ENCODE measurements at places on chromosomes 2 and 18.

GRCh38 chr2:207984765-207985480 lies 40.4 kb downstream of the PLEKHM3 start:
- no peak for DNase-seq

- DNase-seq, result no peak
Measured at GRCh38 chr2:230589497-230590015, 123.1 kb upstream of the CAB39 start.

DNA sequence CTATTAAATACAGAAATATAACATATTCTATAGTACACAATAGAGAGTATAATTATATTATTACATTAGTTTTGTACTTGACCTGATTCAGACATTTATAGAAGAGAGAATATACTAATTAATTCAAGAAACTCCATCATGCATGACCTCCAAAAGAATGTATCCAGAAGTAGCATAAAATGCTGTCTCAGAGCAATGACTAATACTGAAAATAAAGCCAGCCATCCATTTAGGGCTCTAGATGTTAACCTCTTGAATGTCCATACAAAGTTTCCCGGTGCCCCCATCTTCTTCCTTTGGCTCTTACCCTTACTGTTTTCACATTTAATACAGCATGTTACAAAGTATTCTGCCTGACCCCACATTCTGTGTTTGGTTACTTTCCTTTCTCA lies 102.0 kb downstream of the ARHGAP15 start:
- DNase-seq, result no peak

DNA sequence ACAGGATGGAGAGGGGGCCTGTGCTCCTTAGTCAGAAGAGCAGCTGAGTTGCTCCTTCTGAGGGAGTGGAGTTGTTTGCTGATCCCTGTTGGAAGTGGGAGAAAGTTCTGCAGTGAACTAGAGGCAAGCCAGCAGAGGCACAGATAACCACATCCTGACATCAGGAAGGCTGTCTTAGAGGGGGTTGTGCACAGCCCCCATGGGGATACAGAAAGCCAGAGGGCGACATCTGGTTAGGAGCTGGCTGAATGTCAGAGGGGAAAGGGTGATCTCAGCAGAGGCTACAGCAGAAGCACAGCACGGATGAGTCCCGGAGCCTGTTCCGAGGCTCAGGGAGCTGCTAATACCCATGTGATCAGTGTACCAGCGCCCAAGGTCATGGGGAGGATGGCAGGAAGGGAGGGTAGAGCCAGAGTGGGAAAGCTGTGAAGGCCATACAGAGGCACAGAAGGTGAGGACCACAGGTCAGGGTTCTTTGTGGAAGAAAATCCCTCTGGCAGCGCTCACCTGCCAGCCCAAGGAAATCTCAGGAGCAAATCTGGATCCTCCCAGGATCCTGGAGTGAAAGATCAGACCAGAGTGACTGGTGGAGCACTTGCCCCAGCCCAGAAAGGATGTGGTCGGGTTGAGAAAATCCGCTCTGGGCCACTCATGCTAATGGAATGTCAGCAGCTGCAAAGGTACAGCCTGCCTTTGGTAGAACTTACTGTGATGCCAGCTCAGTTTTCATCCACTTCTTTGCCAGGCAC lies 111.8 kb downstream of the STPG4 start:
- DNase-seq, result no peak

GRCh38 chr2:20707601-20708000 lies 40.7 kb downstream of the GDF7 start:
- no peak for DNase-seq

GRCh38 chr18:415617-416612 lies 84.6 kb downstream of the COLEC12 start:
- no peak for DNase-seq

DNA sequence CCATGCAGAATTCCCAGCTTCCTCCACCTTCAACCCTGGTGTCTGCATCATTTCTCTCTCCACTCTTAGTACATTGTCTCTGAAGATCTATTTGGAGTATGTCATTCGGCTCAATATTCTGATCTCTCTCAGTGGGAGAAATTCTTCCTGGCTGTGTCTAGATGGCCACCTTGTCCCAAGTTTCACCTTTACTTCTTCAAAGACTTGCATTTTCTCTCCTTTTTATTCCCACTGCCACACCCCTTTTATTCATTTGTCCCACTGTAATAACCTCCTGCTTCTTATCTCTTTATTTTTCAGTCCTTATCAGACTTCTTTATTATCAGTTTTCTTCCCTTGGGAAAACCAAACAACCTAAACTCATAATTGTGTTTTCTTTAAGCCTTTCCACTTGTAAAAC lies 54.3 kb upstream of the CERS6 start:
- DNase-seq, result no peak

GRCh38 chr2:236394571-236394970 lies 130.4 kb upstream of the ASB18 start:
- no peak for DNase-seq

GRCh38 chr2:142588269-142588668 lies 289.2 kb upstream of the KYNU start:
- no peak for DNase-seq

- no peak for DNase-seq
Measured at GRCh38 chr2:194319222-194319992, 1337.6 kb upstream of the SLC39A10 start.

DNA sequence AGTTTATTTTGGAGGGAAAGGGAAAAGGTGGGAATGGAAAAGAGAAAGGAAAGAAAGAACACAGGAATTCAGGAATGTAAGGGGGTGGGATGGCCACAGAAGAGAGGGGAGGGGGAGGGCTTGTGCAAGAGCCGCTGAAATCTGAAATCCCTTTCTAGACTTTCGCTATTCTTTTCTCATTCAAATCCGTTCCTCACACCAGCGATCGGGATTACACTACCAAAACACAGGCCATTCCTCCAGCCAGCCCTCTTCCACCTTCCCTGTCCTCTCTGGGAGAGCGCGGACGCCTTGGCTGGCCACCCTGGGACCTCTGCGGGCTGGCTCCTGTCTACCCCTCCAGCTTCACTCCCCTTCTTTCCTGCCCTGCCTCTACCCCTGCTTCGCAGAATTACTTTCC lies 102.3 kb downstream of the CDCA7 start:
- DNase-seq, result no peak

DNA sequence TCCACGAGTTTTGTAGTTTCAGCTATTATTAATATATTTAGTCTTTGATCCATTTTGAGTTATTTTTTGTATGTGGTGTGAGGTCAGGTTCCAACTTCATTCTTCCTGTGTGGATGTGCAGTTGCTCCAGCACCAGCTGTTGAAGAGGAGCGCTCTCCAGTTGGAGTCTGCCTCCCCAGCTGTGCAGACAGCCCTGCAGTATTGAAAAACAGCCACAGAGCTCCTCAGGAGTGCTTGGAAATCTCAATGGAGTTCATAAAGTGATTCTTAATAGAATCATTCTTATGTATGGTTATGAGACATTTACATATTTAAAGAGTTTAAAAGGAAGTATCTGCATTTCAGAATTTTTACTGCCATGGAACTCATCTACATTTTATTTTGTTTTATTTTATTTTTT lies 17.3 kb downstream of the DGKD start:
- no peak for DNase-seq

GRCh38 chr2:25587361-25587760 lies 86.0 kb downstream of the DTNB start:
- DNase-seq, result no peak

DNA sequence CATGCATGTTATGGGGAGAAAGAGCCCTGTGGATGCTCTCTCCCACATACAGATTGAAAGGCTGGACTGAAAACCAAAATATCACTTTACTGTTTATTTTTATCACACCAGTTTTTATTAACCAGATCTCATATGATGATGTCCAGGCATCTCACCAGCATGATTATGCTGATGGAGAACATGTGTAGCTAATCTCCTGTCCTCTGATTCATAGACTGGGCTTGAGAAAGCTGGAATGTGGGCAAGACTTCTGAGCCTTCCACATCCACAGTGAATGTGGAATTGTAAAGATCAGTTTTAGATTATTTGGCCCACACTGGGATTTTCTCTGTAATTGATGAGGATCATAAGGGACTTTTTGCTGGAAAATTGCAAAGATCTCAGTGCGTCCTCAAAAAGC lies 137.9 kb downstream of the ICOS start:
- no peak for DNase-seq

- DNase-seq, result no peak
Measured at GRCh38 chr2:226213717-226214116, 585.9 kb downstream of the IRS1 start.

- DNase-seq, result no peak
Measured at GRCh38 chr2:6999211-6999877, 82.1 kb downstream of the RNF144A start.

DNA sequence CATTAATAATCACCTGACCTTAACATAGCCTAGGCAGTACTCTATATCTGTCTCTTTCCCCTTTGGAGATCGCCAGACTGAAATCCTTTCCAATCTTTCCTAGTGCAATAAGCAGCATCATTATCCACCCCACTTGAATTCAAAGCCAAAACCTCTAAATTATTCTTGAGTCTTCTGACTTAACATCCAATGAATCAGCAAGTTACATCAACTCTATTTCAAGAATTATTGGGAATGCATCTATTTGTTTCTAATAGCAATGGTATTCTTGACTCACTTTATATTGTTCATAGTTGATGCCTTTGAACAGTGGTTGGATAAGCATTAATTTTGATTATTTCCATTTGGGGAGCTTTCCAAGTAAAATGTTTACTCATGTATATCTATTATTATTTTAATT lies 144.8 kb downstream of the ZNF804A start:
- DNase-seq, result no peak

DNA sequence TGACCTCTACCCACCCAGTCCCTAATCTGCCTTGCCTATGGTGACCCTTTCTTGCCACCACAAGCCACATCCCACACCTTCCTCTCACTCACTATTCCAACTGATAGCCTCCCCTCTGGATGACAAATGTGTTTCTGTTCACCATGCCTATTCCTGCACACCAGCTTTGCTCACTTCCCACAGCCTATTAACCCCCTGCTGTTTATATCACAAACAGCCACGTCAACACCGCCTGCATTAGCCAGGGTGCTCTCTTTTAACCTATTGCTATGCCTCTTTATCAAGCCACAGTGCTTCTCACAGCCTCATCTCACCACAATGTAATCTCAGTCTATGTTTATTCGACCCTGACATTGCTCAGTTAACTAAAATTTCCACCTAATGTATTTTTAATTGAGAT lies 271.8 kb downstream of the SUCLG1 start:
- DNase-seq, result no peak

- no peak for DNase-seq
Measured at GRCh38 chr2:217685255-217685605, 317.6 kb downstream of the TNS1 start.

DNA sequence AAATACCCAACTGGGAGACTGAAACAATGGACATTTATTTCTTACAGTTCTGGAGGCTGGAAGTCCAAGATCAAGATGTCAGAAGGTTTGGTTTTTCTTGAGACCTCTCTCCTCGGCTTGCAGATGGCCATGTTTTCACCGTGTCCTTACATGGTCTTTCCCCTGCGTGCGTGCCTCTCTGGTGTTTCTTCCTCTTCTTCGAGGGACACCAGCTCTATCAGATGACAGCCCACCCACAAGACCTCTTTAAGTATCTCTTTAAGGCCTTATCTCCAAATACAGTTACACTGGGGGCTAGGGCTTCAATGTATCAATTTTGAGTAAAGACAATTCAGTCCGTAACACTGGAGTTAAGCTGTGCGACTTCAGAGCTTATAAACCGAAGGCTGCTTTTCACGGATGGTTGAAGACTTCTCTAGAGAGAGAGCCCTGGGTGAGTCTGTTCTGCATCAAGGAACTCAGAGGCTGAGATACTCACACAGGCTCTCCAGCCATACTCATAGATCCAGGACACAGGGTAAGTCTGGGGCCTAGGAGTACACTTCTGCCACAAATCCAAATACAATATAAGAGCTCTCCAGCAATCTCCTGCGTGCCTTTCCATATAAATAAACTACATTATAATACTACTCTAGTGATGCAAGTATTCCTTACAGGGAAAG lies 339.9 kb upstream of the PKDCC start:
- DNase-seq, result no peak

GRCh38 chr2:68316111-68316510 lies 3.6 kb downstream of the CNRIP1 start:
- DNase-seq, result no peak

- no peak for DNase-seq
Measured at GRCh38 chr2:121052023-121052422, 233.0 kb downstream of the TFCP2L1 start.

- DNase-seq, result no peak
Measured at GRCh38 chr18:22254088-22254487, 84.7 kb downstream of the GATA6 start.

DNA sequence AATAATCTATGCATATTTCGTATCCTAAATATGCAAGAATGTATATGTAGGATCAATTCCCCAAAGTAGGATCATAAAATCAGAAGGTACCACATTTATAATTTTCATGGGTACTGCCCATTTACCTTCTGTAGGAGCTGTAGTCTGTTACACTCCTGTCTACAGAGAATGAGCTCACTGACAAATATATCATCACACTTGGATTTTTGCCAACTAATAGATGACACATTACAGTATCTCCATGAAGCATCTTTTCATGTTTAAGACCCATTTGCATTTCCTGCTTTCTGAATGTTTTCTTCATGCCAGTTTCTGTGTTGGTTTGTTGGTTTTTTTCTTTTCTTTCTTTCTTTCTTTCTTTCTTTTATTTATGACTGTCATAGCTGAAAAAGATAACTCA lies 70.9 kb upstream of the EML6 start:
- no peak for DNase-seq

DNA sequence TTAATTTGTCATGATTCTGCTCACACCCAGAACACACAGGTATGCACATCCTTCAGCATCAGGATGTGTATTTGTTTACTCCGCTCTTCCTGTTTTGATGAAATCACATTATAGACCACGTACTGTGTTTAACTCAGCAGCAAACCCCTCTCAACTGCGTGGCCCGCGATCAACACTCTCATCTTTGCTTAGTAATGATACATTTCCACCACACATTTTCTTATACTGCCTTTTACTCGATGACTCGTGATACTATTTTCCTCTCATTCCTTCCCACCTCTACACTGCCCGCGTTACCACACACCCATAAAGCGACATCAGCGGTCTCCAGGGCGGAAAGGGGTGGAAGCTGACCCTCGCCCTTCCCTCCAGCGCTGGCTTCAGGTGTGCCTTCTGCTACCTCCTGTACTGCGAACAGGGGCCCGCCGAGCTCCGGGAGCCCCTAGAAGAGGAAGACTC lies 1.3 kb downstream of the NETO1 start:
- no peak for DNase-seq

GRCh38 chr2:121886059-121886458 lies 130.6 kb downstream of the TSN start:
- DNase-seq, result no peak

GRCh38 chr2:177327009-177327408 lies 62.5 kb upstream of the NFE2L2 start:
- DNase-seq, result no peak

DNA sequence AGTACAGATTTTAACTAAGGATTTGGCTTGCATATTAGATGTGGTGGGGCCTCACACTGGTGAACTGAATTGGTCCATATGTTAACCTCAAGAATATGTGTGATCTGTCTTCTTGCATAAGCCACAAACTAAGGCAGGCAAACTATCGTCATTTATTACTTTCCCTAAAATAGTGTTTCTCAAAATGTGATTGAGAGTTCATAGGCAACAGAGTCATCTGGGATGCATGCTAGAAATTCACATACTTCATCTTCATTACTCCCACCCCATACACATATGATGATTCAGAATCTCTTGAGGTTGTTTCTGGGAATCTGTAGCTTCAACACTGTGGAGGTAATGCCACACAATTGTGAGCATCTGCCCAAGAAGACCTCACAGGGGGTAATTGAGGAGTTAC lies 822.8 kb upstream of the CDH2 start:
- no peak for DNase-seq

- peak; percentile 44 for DNase-seq
Measured at GRCh38 chr18:2656237-2656980, 883 bp downstream of the SMCHD1 start.

Data from T-cell (primary cell).